ENCODE measurements at places on chromosomes 7 and 10.

DNA sequence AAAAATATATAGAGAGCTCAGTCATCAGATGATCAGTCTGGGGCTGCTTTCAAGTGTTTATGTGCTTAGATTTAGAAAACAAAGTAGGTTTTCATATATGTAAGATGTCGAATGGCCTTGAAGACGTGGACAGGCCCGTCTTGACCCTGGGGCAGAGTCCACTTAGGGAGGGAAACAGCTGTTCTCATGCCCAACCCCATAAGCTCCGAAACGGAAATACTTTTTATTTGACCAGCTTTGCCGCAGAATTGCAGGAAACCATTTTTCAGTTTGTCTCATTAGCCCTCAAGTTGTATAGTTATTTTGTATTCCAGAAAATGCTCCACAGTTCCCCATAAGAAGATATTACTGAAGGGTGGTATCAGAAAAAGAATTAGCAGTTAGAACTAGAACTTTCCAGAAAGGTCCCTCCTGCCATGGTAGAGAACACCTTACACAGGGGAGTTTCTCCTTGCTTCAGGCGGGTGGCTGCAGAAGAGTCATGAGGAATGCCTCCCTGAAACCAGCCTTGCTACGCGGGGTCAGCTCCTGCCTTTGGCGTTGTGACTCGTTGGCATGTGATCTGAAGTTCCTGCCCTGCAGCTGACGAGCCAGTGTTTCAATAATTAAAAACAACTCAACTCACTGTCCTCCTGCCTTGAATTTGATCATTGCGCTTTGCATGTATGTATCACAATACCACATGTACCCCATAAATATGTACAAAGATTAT lies 192.7 kb downstream of the CELF2 start:
- DNase-seq = no peak

DNA sequence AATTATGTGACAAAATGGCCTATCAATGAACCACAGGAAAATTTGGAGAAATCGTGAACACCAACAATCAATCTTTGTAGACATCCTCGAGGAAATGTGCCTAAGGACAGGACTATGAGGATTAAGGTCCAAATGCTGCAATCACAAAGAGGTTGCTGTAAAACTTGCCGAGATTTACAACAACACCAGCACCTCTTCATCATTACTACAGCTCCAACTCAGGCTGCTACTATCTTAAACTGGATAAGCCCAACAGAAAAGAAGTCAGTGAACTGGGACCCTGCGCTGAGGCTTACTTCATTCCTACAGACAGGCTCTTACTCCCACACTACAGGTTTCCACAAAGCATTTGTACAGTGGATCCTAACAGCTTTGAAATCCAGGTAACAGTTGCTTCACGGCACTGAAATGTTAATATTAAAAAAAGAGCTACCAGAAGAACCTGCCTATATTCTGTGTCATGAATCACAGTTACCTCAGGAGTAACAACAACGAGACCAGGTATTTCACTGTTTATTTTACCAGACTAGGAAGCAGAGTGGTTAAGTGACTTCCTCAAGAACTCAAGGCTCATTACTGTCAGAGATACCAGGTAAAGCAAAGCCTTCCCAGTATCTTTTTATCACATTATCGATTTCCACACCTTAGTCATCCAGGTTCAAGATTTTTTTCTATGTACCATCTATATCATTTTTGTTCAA lies 23.9 kb downstream of the CACUL1 start:
- peak; percentile 42 for DNase-seq

- no peak for DNase-seq
Measured at GRCh38 chr7:141700296-141700847, 1.6 kb downstream of the DENND11 start.

- no peak for DNase-seq
Measured at GRCh38 chr10:69873135-69873639, 71.5 kb downstream of the COL13A1 start.

GRCh38 chr10:97076781-97077180 lies 109.0 kb downstream of the SLIT1 start:
- no peak for DNase-seq

- DNase-seq = no peak
Measured at GRCh38 chr10:121305066-121305465, 293.2 kb downstream of the FGFR2 start.

DNA sequence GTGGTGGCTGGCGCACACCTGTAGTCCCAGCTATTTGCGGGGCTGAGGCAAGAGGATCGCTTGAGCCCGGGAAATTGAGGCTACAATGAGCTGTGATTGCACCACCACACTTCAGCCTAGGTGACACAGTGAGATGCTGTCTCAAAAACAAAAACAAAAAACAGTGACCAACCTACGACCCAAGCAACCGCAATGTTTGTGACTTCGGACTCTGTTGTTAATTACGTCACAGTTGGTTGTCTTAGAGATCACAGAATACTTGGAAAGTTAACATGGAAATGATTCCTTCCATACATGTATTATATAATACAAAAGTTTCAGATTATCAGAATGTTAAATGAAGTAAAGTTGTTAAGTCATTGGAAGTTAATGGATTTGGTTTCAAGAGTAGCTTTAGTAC lies 106.2 kb downstream of the REEP3 start:
- DNase-seq = no peak

DNA sequence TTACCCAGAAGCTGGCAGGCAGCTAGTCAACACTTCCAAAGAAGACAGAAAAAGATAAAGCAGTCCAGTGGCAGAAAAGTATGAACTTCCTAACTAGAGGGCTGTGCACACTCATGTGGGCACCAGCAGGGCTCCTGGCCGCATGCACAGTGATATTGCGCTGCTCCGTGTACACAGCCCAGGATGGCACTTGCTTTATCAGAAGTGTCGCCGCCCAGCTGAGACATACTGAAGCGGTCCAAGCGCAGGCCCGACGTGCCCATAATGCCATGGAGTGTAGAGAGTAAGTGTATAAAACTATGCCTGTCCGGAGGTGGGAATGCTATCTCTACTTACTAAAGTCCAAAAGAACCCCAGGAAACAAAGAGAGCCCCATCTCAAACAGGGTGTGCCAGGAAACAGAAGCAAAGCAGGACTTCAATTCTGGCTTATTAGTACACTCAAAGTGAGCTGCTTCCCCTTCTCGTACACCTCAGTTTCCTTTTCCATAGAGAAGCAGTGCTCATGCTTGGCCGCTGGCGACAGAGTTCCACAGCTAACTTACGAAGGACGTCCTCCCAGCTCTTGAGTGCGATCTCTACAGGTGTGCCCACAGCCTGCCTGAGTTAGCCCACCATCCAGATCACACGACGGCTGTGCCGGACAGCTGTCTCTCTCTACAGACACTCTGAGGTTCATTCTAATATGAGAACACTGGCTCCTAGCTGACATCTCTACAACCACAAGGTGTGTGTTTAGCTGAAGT lies 234.3 kb downstream of the COBL start:
- DNase-seq = no peak

DNA sequence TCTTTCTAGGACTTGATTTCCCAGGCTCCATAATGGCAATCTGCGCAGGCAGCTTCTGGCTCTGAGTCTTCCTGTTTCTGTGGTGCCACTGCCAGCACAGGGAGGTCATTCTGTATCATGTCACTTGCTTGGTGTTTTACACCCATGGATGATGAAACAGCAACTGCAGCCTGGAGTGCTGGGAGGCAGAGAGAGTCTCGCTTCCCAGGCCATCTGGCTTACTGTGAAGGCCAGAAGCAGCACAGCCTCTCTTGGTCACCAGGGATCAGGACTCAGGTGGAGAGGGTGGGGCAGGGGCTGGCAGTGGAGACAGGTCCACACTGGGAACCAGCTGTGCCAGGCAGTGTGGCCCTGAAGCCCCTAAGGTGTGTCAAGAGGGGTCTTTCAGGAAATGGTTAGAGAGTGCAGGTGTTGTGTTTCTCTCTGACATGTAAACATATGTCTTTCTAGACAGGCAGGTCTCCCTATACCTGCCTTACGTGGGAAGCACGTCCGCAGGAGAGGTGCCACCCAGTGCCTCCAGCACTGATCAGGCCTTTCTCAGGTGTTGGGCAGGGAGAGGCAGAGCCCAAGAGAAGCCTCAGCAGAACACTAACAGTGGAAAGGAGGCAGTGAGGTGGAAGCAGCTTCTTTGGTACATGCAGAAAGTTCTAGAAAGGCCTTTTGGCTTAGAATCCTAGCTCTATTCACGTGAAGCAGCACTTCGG lies 71.4 kb downstream of the INSIG1 start:
- DNase-seq = no peak

- DNase-seq = no peak
Measured at GRCh38 chr7:104185346-104185745, 22.5 kb downstream of the ORC5 start.

- DNase-seq = no peak
Measured at GRCh38 chr10:114408968-114409444, 4.7 kb upstream of the AFAP1L2 start.

DNA sequence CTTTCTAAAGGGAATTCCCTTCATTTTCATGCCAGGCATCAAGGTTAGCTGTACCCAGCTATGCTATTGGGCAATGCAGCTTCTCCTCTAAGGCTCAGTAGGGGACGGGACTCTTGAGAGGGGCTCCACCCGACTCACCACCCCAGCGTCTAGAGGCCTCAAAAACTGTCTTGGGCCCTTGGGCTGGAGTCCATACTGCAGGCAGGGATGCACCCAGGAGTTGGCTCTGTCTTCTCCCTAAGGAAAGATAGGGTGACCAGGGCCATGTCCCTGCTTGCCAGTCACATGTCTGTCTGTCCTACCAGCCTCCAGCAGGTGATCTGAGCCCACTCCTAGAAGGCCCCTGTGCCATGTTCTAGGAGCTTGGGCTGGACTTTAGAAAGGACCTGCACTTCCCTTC lies 1.2 kb downstream of the OPN4 start:
- DNase-seq = no peak

- no peak for DNase-seq
Measured at GRCh38 chr10:130455111-130455695, 319.0 kb downstream of the GLRX3 start.

DNA sequence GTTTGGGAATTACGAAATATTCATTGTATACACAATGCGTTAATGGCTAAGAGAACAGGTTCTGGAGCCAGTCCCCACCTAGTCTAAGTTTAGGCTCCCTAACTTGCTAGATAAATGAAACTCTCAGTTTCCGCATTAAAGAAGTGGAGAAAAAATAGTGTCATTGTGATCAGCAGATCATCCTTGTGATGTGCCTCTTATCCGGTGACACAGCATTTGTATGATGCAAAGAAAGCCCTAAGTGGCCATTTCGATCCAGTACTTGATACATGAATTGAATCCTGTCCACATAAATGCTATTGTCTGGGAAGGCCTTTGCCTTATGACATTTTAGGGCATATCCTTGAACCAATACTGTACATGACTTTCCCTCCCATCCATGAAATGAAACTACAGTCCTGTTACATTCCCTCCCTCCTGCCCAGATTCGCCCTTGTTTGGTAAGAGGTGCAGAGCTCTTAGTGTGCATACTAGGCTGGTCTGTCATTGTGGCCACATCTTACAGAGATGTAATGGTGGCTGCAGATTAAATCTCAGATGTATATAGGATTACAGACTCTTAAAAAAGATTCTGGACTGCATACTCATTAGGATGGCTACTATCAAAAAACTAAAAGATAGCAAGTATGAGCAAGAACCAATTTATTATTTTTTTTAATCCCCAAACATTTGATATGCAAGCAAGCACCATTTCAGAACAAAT lies 80.9 kb downstream of the LRRC4 start:
- no peak for DNase-seq

- no peak for DNase-seq
Measured at GRCh38 chr10:32189400-32190084, 133.3 kb upstream of the KIF5B start.

DNA sequence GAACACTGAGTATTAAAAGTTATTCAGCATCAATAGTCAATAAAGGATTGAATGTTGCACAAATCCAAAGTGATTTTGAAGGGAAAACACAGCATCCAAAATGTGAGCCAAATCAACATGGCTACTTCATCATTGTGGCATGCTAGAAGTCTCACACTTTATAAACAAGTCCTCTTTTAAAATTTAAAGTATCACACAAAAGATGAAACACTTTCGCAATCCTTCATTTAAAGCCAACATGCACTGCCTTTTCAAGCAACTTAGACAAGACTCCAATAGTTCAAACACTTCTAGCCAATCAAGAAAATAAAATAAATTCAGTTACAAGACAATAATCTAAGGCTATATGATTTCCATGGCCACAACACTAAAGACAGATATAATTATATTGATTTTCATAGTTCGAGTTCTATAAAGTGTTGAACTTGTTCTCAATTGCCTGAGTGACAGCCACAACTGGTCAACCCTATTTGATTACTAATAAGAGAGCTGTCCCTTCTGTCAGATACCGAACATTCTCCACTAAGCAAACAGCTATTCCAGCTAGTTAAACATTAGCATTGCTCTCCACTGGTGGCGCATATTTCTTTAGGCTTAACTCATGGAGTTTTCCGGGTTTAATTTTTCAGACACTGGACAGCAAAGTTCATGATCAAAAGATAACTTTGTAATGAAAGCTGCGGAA lies 8.3 kb downstream of the EBF3 start:
- DNase-seq = no peak

Measured in CD4-positive, alpha-beta T cell treated with Interleukin-2 at 100 ng/mL for 4 hours (primary cell).